ENCODE measurements at places on chromosomes 13 and 19.

- no peak for DNase-seq
These were observed 151.1 kb downstream of the LHFPL6 start for GRCh38 chr13:39451860-39452301.

DNA sequence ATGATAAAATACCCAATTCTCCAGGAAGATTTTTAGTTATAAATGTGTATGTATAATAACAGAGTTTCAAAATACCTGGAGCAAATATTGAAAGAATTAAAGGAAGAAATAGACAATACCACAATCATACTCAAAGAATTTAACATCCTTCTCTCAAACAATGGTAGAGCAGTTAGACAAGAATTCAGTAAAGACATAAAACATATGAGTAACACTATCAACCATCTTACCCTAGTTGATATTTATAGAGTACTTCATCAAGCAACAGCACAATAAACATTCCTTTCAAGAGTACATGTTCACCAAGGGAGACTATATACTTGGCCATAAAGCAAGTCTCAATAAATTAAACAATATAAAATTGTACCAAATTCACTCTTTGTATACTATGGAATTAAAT is 108.4 kb downstream of the DLEU7 start:
- no peak for DNase-seq

DNA sequence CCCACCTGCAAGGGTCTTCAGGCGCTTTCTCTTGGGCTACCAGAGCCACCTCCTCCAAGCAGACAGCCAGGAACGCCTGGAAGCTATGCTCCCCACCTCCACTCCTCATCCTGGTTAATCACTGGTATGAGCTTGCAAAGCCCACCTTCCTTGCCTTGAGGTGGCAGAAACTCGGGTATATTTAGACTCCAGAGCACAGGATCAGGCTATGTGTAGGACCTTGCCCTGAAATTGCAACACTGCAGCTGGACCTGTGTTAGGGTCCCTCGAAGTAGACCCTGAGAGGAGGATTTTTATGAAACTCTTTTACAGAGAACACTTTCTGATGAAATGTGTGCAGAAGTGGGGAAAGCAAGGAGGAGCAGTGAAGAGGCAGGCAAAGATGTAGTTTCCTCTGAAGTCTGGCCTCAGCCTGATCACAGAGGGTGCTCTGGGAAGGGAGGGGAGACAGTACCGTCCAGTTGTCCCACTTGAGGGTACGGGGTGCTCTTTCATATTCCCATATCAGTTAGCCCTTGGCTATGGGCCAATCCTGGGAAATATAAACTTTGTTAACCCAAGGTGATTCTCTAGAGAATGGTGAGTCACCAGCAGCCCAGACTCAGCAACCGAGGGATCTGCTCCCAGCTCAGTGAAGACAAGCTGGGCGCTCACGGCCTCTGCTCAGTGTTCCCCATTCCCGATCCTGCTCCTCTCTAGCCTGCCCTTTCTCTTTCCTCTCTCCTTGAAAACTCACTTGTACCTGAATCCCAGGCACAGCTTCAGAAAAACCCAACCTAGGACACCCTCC is 157.9 kb downstream of the UQCRFS1 start:
- no peak for DNase-seq

DNA sequence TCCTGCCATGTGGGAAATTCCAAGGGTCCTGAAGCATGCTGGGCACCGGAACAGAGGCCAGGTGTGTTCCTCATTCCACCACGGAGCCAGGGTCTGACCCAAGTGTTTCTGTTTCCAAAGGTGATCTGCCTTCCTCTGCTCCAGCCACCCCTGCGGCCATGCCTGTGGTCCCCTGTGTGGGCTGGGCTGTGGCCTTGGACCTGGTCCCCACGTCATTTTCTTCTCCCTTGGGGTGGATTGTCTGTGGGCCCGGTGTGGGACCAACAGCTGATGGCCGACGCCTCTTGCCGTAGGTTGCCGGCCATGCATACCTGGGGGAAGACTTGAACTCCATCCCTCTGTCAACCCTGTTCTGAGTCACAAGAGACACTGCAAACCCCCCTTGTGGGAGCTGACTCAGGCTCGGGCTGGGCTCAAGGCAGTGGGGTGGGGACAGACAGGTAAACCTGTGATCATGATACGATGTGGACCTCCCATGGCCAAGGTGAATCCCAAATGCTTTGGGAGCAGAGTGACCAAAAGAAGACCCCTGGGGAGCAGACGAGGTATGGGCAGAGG is 35.0 kb downstream of the ATP11A start:
- no peak for DNase-seq

GRCh38 chr19:38956264-38956663 is 19.3 kb downstream of the FBXO17 start:
- no peak for DNase-seq

DNA sequence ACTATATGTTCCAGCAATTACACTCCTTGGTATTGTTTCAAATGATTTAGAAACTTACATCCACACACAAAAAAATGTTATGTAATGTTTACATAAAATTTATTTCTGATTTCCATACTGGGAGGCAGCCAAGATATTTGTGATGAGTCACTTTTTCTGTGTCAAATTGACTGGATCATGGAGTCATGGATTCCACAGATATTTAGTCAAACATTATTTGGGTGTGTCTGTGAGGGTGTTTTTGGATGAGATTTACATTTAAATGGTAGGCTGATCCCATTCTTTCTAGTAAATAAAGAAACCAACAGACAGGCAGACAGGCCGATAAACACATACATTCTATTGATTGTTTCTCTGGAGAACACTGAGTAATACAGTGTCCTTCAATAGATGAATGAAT is 562.8 kb downstream of the SLITRK6 start:
- no peak for DNase-seq

- DNase-seq, result no peak
These were observed 978.3 kb downstream of the UQCRFS1 start for GRCh38 chr19:28234637-28235036.
